ENCODE measurements at places on chromosomes 16 and 17.

GRCh38 chr17:2155573-2155972, 100.7 kb downstream of the HIC1 start:
- DNase-seq, result no peak

- no peak for DNase-seq
Measured at GRCh38 chr17:82371333-82372248, at the start of gene UTS2R. Gene UTS2R (plus strand): TSS chr17:82371765. CDS start chr17:82374325, 2,560 bp downstream.

- DNase-seq, result no peak
Measured at GRCh38 chr16:70302745-70303144, 3.8 kb downstream of the DDX19B start.

DNA sequence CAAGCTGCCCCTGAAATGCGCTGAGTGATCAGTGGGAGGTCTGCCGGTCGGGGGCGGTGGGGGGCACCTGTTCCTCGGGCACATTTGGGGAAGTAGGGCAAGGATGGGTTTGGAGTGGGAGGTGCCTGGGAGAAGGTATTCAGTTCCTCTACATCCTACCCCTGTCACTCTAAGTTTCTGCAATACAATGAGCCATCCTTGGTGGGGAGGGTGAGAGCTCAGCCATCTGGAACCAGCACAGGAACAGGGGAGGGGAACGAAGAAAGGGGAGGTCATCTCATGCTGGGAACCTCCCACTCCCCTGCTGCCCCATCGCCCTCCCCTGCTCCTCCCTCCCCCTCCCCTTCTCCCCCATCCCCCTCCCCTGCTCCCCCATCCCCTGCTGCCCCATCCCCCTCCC, 4.2 kb downstream of the DPH1 start:
- DNase-seq, result no peak

- no peak for DNase-seq
Measured at GRCh38 chr16:7792346-7792745, 459.7 kb downstream of the RBFOX1 start.

GRCh38 chr17:12055889-12056288, 35.2 kb downstream of the MAP2K4 start:
- no peak for DNase-seq

DNA sequence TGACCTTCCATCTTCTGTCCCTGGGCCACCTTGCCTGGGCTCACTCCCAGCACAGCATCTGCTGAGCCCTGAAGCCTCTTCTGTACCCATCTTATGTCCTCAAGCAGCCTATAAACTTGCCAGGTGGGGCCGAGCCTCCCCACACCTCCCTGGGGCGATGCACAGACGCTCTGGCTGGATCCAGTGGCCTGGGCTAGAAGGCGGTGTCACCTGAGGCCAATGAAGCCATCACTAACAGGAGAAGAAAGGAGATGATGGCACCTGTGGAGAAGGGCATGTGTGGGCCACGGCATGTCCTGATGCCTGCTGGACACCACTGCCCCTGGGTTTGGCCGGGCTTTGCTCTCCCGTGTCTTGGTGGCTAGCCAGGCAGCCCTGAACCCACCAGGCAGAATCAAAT, 45.5 kb downstream of the PEMT start:
- DNase-seq, result no peak

GRCh38 chr16:88651989-88652761, 1.3 kb upstream of the CYBA start:
- no peak for DNase-seq

GRCh38 chr17:62189377-62189776, 124.3 kb upstream of the MED13 start:
- no peak for DNase-seq

DNA sequence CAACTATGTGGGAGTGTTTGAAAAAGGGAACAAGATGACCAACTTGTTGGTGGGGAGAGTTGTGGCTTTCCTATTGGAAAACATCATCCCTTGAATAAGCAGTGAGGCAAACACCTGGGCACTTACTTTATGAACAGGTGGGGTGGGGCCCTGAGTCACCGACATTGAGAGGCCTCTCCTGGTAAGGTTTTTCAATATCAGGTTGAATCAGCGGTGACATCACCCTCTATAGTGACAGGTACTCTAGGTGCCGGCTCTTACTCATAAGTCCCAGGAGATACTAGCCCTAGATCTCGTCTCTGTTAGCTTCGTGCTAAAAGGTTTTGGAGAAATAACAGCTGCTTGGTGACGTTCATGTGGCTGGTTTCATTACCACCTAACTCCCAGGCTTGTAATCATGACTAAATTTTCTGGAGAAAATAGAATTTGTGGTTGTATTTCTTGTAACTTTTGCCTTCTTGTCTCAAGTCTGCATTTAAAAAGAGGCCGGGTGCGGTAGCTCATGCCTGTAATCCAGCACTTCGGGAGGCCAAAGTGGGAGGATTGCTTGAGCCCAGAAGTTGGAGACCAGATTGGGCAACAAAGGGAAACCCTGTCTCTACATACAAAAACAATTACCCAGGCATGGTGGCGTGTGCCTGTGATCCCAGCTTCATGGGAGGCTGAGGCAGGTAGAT, 19.3 kb downstream of the CDH1 start:
- no peak for DNase-seq

DNA sequence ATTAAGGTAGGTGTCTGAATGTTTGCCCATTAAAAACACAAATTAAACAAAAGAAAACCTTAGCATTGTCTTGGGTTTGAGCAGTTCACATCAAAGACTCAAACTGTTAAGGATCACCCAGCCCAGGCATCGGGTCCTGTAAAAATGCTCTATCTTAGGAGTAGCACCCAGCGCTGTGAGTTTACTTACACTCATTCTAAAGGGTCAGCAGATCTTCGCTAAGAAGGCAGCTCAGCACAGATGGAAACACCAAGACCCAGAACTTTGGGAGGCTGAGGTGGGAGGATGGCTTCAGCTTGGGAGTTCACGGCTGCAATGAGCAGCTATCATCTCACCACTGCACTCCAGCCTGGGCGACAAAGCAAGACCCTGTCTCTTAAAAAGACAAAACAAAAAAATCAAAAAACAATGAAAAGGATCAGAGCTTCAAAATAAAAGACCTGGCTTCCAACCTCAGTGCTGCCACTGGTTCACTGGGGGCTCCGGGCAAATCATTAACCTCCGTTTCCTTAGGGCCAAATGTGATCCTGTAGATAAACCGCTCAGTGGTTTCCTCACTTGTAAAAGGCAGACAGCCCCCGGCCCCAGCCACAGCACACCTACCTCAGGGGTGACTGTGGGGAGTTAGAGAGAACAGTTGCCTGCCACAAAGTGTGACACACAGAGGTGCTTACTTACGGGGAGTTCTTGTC, 11.1 kb downstream of the COG1 start:
- no peak for DNase-seq

- peak; percentile 42 for DNase-seq
Measured at GRCh38 chr17:39939588-39940419, 12.3 kb downstream of the LRRC3C start.

DNA sequence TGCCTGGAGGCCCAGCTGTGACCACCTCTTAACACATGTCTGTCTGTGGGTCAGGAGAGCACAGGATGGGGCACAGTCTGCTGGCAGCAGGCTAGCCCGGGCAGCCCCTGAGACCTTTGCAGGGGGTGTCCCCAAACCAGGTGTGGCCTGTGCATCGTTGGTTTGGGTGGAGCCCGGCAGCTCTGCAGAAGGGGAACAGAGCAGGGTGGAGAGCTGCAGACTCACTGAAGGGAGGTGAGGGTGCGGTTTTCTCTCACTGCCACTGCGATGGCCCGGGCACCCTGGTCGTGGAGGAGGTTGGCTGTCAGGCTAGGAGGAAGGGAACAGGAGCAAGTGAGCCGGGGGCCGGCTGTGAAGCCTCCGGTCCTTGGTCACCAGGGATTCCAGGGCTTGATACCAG, 28.8 kb downstream of the NLRC3 start:
- no peak for DNase-seq

- DNase-seq, result peak; percentile 40
Measured at GRCh38 chr17:82878527-82878926, 38.7 kb upstream of the ZNF750 start.

DNA sequence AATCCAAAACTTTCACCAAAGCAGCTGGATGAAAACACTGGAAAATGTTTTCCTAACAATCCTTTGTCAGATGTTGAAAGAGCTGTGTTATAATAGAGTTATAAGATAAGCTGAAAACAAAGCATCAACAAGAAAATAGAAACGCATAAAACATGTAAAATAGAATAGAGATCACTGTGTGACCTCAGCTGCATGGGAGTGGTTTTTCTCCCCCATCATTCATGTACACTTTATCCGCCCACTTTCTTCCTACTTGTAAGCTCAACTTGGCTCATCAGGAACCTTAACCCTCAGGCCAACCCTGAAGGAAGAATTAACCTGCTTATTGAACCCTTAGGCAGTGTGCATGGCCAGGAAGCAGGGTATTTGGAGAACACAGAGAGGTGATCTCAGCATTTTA, 238.5 kb upstream of the PMFBP1 start:
- DNase-seq, result no peak

- DNase-seq, result no peak
Measured at GRCh38 chr16:27218756-27219155, 15.4 kb downstream of the KDM8 start.

DNA sequence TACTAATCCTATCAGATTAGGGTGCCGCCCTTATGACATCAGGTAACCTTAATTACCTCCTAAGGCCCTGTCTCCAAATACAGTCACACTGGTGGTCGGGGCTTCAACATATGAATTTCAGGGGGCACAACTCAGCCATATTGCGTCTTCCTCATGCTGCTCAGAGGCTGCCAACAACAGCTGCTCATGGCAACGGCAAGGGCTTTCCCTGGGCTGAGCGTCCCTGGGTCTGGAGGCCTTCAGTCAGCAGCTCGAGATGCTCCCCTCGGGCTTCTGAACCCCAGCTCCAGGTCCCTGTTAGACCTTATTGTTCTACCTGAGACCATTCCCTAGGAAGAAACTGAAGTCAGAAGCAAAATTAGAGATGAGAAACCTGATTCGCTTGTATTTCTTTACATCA, 157.2 kb downstream of the TMEM132E start:
- no peak for DNase-seq

DNA sequence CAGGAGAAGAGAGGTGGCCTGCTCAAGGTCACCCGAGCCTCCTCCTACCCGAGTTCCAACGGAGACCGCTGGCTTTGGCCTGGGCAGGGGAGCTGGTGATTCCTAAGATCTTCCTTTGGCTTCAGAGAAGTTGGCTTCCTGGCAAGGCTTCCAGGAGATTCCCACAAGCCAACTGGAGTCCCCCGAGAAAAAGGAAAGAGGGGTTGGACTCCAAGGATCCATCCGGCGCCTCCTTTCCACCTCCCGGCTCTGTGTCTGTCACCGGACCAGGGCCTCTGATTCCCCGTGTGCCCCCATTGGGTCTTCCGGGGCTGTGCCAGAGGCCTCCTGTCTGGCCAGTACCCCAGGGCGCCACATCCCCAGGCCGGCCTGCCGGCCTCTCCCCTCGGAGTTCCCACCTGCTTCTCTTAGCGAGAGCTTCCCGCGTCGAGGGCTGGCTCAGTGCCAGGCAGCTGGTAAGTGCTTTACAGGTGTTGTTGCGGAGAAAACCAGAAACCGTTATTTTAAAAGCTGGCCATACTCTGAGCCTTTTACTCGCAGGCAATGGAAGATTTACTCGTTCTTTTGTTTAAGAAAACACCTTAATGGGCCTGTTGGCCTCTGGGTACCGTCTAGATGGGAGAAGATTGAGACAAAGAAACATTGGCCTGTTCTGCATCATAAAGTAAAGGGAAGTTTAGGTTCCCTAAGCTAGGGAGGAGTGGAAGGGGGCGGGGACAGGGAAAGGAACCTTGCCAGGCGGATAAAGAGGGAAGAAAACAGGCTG, 258.4 kb upstream of the SDK2 start:
- no peak for DNase-seq

GRCh38 chr17:68820476-68820824, 134.7 kb downstream of the ABCA8 start:
- peak; percentile 49 for DNase-seq

DNA sequence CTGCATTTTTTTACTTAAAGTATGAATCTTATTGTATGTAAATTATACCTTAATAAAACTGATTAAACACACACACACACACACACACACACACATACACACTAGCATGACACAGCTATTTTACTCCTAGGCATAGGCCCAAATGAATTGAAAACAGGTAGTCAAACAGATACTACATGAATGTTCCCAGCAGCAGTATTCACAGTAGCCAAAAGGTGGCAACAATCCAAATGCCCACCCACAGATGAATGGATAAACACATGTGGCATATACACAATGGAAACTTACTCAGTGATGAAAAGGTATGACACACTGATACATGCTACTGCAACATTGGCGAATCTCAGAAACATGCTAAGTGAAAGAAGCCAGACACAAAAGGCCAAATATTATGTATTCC, 223.5 kb downstream of the CYB561 start:
- no peak for DNase-seq

GRCh38 chr17:20206068-20206467, 196.9 kb downstream of the SPECC1 start:
- DNase-seq, result peak; percentile 78

- DNase-seq, result no peak
Measured at GRCh38 chr16:11801481-11802021, 4.5 kb upstream of the ZC3H7A start.

DNA sequence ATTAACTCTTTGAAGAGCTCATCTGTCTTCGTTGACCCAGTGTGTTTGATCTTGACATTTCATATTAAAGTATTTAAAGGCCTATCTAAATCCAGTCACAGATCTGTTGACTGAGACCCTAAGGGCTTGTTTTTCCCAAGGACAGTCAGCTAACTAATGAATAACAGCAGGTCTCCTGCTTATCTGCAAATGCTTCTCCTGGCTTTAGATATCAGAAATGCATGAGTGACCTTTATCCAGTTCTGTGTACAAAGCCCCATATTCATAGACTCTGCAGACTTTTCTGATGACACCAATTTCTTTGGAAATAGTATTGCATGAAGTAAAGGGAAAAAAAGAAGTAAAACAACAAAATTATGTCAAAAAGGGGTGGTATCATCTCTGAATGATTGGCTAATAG, 70.3 kb downstream of the YPEL2 start:
- DNase-seq, result no peak

DNA sequence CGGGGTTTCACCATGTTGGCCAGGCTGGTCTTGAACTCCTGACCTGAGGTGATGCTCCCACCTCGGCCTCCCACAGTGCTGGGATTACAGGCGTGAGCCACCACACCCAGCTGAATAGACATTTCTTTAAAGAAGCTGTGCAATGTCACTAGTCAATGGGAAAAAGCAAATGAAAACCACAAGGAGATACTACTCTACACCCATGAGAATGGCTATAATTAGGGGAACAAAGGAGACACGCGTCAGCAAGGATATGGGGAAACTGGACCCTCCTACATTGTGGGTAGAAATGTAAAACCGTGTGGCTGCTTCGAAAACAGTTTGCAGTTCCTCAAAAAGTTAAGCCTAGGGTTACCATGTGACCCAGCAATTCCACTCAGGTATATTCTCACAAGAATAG, 103.4 kb downstream of the VPS53 start:
- no peak for DNase-seq

DNA sequence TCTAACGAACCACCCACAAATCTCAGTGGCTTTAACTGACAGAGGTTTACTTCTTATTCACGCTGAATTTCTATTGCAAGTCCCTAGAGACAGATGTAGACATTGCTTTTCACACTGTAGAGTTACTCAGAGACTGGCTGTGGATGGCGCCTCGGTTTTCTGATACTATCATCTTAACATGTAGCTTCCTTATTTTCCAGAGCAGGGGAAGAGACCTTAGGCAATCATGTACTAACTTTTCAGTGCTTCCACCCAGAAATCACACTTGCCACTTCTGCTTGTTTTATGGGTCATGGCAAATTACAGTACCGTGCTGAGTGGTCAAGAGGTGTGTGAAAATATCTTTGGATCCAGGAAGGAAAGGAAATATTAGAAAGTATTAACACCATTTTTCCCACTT, 65.4 kb downstream of the MAF start:
- DNase-seq, result no peak
